SHP77 treated with DMSO at 0.1 percent for 48 hours (cell line): ENCODE measurements at places on chromosomes 2 and 18.

GRCh38 chr18:13434854-13435253 is 216.3 kb downstream of the LDLRAD4 start:
- no peak for DNase-seq

GRCh38 chr2:201470821-201471731 is 19.5 kb downstream of the STRADB start:
- no peak for DNase-seq

DNA sequence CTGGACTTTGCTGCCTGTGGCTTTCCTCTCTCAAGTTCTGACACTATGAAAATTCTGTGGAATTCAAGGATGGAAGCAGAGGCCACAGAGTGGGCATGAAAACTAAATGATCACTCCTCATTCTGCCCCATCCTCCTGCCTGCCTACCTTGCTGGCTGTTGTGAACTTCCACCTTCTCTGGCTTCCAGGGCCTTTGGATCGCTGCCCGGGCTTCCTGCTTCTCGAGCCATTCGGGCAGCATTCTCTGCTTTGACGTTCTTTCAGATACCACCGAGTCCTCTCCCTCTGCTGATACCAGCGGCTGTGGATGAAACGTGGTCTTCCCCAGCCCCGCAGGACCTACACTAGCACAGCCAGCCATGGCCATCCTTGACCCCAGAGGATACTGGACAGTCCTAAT is 327.7 kb upstream of the SLC14A2 start:
- DNase-seq = no peak

GRCh38 chr2:241443486-241444223 is 64.7 kb downstream of the STK25 start:
- no peak for DNase-seq

- DNase-seq = no peak
Measured at GRCh38 chr2:34003795-34004194, 404.7 kb upstream of the FAM98A start.

GRCh38 chr2:139917690-139918384 is 1137.6 kb upstream of the NXPH2 start:
- DNase-seq = no peak

- peak; percentile 80 for DNase-seq
Measured at GRCh38 chr2:8500124-8501054, 181.5 kb upstream of the ID2 start.

DNA sequence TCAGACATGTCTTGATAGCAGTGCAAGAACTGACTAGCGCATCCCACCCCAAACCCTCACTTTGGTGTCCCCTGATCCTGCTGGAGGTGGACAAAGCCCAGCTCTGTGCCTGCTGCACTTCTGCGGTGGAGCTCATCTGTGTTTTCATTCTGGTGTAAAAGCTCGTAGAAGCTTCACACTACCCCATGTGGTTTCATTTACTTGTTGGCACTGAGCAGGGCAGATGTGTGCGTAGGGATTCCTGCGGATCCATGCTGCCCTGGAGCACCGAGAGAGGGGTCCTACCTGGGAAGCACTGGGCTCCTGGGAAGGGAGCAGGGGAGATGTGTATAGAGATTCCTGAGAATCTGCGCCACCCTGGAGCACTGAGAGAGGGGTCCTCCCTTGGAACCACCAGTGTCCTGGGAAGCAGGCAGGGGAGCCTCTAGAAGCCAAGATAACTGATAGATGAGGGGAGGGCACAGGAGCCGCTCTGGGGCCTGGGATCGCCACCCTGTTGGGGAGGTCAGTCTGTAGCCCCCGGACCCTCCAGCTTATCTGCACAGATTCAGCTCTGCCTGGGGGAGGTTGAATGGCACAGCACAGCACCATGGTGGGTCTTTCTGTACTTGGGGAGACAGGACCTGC is 106.9 kb upstream of the OTOS start:
- no peak for DNase-seq

- DNase-seq = no peak
Measured at GRCh38 chr2:145286716-145287275, 766.9 kb upstream of the ZEB2 start.

- no peak for DNase-seq
Measured at GRCh38 chr2:24707143-24707542, 86.0 kb downstream of the PTRHD1 start.

DNA sequence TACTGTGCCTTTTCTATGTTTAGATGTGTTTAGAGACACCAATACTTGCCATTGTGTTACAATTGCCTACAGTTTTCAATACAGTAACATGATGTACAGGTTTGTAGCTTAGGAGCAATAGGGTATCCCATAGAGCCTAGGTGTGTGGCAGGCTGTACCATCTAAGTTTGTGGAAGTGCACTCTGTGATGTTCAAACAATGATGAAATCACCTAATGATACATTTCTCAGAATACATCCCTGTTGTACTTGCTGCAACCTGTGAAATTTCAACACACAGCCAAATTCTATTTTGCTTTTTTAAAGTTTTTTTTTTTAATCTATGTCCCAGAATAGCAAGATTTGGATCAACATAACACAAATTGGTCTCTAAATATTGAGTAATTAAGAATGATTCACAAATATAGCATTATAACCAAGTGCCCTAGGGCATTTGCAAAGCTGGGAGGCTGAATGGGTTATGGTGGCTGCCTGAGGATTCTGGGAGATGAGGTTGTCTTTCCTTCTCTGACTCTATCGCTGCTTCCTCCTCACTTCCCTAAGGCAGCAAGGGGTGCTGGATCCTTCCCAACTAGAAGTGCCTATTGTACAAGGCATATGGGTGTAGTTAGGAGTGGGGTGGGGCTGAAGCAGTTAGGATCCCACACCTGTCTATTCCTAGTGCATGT is 78.3 kb downstream of the SKA1 start:
- no peak for DNase-seq

GRCh38 chr2:17626986-17627385 is 86.5 kb downstream of the VSNL1 start:
- DNase-seq = no peak

DNA sequence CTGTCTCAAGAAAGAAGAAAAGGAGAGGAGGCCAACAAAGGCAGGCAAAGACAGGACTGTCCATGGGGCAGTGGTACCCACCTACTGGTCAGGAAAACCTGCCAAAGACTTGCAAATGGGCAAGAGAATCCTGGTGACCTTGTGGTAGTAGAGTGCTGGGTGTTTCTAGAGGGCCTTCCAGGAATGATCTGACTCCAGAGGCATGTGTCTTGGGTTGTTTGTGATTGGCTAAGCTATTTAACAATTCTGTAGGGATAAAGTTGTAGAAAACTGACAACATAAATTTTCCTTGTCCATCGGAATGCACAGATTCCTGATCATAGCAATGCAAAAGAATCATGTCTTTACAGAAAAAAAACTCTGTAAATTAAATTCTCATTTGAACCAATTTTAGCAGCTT is 68.5 kb upstream of the ZNF532 start:
- no peak for DNase-seq

DNA sequence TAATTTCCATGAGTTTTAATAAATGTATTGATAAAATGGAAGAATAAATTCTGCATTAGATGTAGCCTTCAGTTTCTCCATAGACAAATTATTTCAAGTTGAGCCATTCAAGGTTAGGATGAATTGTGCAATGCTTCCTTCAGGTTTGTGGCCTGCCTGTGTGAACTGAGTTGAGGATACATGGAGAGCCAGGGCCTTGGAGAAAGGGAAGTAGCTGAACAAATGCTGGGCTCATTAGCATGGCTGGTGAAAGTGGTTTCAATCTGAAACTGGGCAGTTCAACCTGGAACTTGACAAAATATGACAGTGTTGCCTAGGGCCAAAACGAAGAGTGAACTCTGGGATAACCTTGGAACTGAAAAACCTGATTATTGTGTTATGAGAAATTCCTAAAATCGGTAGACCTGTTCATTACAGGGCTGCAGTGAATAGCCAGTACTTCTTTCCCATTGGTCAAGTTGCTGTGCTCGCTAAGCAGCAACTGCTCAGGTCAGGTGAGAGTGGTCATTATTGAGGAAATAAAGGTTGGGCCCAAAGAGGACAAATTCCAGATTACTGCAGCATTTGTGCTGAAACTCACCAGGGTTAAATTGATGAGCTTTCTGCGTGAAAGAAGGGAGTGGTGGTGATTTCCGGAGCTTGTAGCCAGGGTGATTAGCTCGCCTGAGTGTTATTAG is 12.7 kb downstream of the INPP1 start:
- DNase-seq = no peak

GRCh38 chr2:66432801-66433694 is 1.9 kb upstream of the MEIS1 start:
- DNase-seq = peak; percentile 90

DNA sequence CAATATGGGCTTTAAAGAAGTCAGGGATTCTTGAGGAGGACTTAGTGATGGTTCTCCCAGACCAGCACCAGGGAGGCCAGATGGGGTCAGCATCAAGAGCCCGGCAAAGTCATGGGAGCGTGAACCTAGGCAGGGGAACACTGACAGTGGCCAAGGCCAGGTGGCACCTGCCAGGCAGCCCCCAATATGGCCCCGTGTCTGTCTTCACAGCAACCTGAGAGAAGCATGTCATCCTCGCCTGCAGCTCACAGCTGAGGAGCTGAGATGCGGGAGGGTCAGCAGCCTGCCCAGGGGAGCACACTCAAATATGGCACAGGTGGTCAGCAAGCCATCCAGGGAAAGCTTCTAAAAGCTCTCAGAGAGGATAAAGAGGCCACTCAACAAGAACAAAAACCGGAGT is 105.7 kb upstream of the GPC1 start:
- no peak for DNase-seq

GRCh38 chr18:73688161-73688560 is 459.5 kb downstream of the FBXO15 start:
- no peak for DNase-seq

- no peak for DNase-seq
Measured at GRCh38 chr2:195604706-195605105, 52.3 kb upstream of the SLC39A10 start.

- DNase-seq = no peak
Measured at GRCh38 chr2:143474586-143474985, 345.4 kb downstream of the ARHGAP15 start.

DNA sequence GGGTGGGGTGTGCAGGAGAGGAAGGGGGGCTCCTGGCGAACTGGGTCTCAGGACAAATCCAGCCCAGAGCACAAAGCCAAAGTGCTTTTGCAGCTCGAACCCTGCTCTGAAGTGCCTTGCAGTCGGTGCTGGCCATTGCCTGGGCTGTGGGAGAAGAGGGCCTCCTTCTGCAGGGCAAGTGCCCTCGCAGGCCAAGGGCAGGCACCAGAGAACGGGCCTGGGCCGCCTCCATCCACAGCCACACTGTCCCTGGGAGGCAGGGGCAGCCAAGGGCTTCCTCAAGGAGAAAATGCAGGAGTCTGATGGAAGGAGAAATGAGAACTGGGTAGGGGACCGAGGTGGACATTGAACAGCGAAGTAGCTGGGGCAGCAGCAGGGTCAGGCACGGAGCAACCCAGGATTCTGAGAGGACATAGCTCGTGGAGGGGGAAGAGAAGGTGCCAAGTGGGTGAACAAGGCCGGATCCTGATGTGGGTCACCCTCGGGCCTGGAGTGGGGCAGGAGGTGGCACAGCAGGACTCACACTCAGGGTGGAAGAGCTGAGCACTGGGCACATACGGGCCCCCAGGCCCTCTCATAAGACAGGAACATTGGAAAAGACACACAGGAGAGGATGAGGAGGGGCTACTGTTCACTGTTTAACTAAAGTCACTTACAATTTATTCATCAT is 312.8 kb upstream of the SALL3 start:
- DNase-seq = no peak

DNA sequence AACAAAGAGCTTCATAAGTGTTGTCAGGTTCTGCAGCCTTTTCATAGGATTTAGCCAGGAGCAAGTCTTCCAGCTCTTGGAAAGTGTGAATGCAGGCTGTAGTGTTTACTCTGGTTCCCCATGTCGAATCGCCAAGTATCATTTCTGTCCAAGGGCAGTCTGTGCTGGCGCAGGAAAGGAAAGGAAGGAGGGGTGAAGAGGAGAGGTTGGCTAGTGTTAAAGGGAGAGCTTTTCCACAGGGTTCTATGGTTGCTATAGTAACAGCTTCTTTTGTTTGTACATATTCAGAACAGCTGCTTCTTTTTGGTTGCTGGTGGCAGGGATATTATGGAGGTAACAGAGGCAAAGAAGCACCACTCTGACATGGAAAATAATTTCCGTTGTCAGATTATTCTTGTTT is 69.9 kb downstream of the KCNH7 start:
- peak; percentile 88 for DNase-seq

GRCh38 chr2:204032301-204032700 is 95.7 kb downstream of the ICOS start:
- no peak for DNase-seq

GRCh38 chr18:46060359-46060841 is 11.7 kb downstream of the PSTPIP2 start:
- DNase-seq = no peak

DNA sequence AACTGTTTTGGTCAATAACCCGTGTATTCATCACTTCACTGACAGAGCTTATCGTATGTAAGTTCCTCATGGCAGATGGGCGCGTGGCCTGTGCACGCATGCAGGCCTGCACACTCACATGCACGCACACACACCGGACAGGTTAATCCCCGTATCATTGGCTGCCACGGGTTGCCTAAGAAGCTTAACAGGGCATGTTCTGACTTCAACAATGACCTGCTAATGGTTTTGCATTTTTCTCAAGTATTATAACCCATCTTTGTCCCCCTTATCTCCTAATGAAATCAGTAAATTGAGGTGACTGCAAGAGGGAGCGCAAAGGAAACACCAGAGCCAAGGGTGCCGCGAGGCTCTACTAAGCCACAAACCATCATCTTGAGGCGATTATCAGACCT is 399.0 kb upstream of the ID2 start:
- no peak for DNase-seq

- DNase-seq = no peak
Measured at GRCh38 chr2:144290276-144290675, 229.6 kb downstream of the ZEB2 start.

DNA sequence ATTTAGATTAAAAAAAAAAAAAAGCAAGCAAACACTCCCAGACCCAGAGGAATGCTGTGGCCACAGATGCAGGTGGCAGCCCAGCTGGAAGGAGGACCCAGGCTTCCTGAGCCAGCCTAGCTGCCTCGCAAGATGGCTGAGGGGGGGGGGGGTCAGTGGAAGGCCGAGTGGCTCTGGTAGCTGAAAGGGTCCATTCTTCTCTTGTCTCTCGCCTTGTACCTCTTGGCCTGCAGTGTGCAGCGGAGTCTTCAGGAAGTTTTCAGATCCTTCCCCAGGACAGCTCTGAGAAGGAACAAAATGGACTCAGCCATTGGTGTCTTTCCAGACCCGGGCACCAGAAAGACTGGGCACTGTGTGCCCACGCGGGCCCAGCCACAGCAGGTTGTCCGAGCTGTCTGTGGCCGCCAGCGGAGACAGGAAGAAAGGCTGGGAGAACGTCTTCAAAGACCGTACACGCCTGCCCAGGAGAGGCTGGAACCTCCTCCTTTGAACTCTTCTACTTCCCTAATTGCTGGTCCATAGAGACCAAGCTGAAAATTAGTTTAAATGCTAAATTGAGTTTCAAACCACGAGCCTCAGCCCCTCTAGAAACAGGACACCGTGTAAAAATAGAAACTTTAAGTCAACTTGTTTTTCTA is 21.3 kb downstream of the APCDD1 start:
- no peak for DNase-seq

GRCh38 chr2:218814540-218815243 is 16.9 kb downstream of the PRKAG3 start:
- DNase-seq = no peak
